Stimulated activated CD8-positive, alpha-beta memory T cell treated with anti-CD3 and anti-CD28 coated beads, Interleukin-4, amount 100 ng/mL, for 1 hour (primary cell): ENCODE measurements at places on chromosomes 16 and 17.

GRCh38 chr16:89031715-89032659, 55.0 kb upstream of the CBFA2T3 start:
- no peak for DNase-seq

GRCh38 chr16:57824888-57825287, 22.6 kb upstream of the KIFC3 start:
- DNase-seq: no peak

DNA sequence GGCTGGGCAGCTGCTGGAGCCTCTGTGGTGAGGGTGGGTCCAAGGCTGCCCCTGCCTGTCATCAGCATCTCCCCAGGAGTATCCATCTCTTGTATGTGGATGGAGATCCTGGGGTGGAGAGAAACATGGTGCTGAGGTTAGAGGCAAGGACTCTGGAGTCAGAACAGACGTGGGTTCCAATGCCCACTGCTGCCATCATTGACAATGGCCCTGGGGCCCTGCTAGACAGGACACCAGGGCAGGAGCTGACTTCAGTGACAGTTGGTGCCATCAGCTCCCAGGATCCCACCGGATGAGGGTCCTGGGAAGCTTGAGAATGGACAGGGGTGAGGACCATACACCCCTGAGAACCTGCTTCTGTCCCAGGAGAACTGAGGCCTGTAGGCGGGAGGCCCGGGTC, 15.6 kb downstream of the MYLK3 start:
- no peak for DNase-seq

- DNase-seq: no peak
These were observed 41.0 kb downstream of the SNX29 start for GRCh38 chr16:12017558-12017957.

- no peak for DNase-seq
These were observed 18.2 kb downstream of the VMP1 start for GRCh38 chr17:59725691-59726090.

- no peak for DNase-seq
These were observed 18.7 kb downstream of the KRT9 start for GRCh38 chr17:41553176-41553575.

DNA sequence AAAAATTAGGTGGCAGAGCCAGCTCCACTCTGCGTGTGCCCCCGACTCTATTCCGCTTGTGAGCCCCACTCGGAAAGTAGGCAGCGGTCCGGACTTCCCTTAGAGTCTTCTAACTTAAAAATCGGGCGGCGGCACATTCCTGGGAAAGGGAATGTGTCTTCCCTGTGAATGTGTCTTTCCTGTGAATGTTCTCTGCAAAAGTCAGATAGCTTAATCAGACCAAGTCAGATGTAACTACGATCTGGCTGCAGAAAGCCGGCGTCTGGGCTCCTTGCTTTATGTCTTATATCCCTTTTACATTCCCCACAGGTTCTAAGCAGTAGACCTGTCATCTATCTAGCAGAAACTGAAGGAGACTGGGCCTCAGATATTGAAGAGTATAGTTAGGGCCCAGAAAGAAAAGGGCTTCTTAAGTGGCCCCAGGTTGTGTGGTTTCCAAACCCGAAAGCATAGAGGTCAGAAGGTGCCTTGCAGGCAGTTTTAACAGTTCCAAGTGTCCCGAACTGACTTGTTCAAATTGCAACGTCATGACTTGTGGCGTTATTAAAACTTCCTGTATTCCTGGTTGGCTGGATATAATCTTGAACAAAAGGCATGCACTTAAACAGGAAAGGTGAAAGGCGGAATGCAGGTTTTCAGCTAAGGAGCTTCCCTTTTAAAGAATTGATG, 601 bp downstream of the PHKB start:
- DNase-seq: no peak

DNA sequence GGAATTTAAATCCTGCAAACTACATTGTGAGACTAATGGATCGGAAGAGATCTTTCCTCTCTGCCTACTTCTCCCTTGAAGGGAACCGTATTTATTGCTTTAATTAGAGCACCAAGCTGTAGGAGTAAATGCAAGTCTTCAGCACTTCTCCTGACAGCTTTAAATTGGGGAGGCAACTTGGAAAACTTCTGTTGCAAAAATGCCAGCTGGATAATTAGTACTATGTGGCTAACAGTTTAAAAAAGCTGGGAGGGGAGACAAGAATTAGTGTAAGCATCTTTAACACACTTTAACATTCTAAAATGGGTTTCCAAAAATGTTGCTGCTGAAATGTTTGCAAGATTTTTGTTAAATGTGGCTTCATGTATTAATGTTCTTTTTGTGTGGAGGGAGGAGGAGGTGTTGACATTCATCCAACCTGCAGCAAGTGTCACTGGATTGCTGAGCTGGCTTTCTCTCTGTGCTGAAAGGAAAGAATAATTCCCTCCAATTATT, 108.5 kb downstream of the PCTP start:
- no peak for DNase-seq

DNA sequence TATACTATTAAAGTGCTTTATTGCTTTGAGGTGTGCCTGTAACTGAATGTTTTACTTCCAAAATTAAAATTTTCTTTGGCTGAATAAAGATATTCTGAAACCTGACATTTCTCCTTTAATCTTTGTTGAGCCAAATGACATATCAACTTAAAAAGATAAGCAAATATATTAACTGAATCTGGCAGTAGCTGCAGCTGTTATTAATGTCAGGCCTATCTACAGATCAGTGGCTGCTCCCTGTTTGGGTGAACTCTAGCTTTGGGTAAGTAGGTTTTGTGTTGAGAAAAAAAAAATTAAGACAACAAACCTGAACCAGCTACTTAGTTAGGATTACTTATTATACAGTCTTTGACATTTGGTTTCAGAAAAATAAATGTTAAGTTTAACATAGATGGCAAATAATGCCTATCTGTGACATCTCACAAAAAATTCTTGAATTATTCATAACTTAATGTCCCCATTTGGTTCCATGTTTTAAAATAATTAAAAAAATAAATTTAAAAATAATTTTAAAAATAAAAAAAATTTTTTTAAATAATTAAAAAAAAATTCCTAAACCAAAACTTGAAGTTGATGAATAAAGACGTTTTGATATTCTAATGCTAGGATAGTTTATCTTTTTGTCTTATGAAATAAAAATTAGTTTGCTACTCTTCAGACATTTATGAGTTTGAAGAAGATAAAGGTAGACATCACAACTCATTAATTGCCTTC, 19.8 kb downstream of the CPD start:
- DNase-seq: no peak

DNA sequence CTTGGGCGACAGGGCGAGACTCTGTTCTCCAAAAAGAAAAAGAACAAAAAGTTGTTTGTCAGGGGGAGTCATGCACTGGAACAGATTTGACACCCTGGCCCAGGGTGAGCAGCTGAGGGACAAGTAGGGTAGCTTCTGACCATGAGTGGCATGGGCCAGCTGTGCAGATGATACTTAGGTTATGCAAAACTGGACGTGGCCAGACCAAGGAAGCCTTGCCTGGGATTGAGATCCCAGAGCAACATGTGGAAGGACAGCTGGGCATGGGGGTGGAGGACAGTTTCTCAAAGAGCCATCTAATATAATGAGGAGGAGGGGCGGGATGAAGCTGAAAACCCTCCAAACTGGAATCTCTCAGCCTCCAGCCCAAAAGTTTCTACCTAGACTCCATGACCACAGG, 19.6 kb upstream of the SLC35B1 start:
- no peak for DNase-seq

- DNase-seq: no peak
These were observed 20.8 kb downstream of the ATP6V0D1 start for GRCh38 chr16:67460168-67460567.

DNA sequence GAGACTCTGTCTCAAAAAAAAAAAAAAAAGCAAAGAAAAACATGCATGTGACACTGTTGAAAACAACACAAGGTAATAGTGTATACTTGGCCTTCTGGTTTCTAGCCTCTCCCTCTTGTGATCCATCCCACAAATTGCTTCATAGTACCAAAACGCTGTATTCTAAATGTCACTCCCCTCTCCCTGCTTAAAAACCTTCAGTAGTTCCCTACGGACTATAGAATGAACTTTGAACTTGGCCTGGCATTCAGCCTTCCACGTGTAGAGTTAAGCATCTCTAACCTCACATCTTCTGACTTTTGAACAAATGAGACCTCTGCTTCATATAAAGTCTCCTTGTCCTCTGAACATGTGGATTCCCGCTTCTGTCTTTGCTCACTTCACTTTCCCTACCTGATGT, 5.1 kb downstream of the ZNF821 start:
- no peak for DNase-seq

DNA sequence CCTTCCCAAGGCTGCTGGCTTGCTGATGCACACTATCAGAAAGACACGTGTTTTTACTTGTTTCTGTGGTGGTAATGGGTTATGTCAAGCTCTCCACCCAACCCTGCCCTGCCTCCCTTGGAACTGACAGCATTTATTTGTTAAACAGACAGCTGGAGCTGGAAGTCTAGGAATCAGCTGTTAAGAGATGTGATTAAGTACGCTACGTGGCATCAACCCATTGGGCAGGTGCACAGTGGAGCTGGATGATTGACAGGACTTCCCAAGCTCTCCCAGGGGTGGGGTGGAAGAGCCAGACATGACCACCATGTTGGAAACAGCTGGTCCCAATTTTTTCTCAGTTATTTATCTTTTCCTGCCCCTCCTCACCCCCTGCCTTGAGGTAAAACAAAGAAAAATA, 49.4 kb downstream of the ADAMTS18 start:
- no peak for DNase-seq

DNA sequence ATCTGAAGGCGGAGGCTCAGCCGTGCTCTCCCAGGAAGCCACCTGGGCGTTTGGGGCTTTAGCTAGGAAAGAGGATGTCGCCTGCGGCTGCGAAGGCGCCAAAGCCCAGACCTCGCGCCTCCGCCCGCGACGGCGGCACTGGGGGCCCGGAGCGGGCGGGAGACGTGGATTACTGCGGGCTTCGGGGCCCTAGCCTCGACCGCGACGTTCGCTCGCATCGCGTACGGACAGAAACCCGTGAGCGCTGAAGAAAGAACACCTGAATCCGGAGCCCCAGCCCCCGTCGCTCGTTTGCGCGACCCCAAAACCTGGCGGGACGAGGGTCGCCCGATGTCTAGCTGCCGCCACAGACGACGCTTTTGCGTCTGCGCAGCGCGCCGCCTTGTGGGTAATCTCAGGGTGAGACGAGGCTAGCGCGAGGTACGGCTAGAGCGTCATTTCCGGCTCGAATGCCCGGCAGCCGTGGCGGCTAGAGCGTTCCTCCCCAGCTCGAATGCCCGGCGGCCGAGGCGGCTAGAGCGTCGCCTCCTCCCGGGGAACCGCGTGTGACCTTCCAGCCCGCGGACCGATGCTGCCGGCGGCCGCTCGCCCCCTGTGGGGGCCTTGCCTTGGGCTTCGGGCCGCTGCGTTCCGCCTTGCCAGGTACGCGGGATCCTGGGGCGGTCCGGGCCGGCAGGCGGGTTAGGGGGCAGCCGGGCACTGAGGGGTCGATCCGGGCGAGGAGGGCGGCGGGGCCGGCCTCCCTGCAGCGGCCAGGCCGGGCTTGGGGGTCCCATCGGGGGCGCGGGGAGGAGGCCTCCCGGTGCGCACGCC, at the start of gene MRPL12:
Gene MRPL12 (plus strand): TSS at position 434 of the 813 bp plus-strand sequence. CDS start 135 bp downstream, at position 569.
- peak; percentile 76 for DNase-seq

GRCh38 chr17:79732804-79733691, 2.3 kb downstream of the ENPP7 start:
- DNase-seq: no peak

- no peak for DNase-seq
These were observed 19.9 kb upstream of the DNAH17 start for GRCh38 chr17:78596871-78597764.

- DNase-seq: no peak
These were observed 67.8 kb downstream of the GP2 start for GRCh38 chr16:20259541-20259940.

GRCh38 chr16:60064026-60064425, 1329.9 kb upstream of the GOT2 start:
- DNase-seq: no peak

DNA sequence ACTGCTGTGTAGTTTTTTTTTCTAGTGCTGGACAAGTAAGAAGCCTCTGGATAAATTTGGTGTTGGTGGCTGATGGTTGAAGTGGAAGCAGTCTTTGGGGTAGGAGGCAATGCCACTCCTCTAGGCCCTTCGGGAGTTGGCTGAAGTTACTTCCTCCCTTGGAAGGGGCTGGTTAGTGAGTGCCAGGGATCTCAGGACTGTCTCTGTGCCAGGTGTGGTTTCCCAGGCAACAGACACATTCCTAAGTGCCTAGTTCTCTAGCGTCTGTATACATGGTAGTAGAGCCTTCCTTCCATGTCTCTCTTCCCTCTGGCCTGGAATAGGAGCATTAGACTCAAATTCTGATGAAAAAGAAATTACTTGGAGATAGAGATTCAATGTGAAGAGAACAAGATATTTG, 15.3 kb downstream of the TMEM98 start:
- DNase-seq: no peak
